ENCODE measurements at places on chromosomes 3 and 15. TPM values are rescaled to one million over a fixed set of nuclear protein-coding genes. Genes with fewer than 3 reads are reported as not detected.
A peak's percentile ranks its signal among the peaks of the same experiment; 100 is the strongest.

DNA sequence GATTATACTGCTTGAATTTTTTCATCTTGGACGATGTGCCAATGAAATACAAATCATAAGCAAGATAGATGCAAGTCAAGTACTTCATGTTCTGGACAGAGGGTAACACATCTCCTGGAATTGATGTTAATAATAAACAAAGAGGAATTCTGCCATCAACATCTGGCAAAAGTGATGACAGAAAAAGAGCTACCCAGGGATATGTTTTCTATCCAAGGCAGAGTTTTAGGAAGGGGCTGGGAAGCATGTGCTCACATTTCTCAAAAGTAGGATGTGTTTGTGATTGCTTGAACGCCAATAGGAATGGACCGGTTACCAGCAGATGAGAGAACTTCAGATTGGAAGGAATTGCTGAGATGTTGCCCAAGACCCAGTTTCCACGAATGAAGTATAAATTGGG, 242.6 kb upstream of the AGTR1 start:
- no peaks in the 10 kb centered on the region for H3K4me1 ChIP-seq
- H3K4me3 ChIP-seq, result no peak overlapping the region
- no peaks in the 10 kb centered on the region for H3K27me3 ChIP-seq
- no peaks in the 10 kb centered on the region for H3K36me3 ChIP-seq
- no peak overlapping the region for H3K27ac ChIP-seq

- no peak overlapping the region for H3K27ac ChIP-seq
- no peaks in the 10 kb centered on the region for H3K27me3 ChIP-seq
- H3K36me3 ChIP-seq, result no peaks in the 10 kb centered on the region
- H3K4me1 ChIP-seq, result peaks cover 1% of the 10 kb centered on the region
- DNase-seq, result no peak
These were observed 160.1 kb upstream of the ATP10A start for GRCh38 chr15:26023231-26023630.

- peak overlapping the region; percentile 93 for H3K4me3 ChIP-seq
- no peak overlapping the region for H3K27ac ChIP-seq
- no peaks in the 10 kb centered on the region for H3K4me1 ChIP-seq
- no peaks in the 10 kb centered on the region for H3K27me3 ChIP-seq
These were observed 1.3 kb downstream of the PIK3CA start for GRCh38 chr3:179149406-179149867.

GRCh38 chr3:36212251-36212650, 168.1 kb upstream of the STAC start:
- H3K27ac ChIP-seq, result no peak overlapping the region
- H3K36me3 ChIP-seq, result no peaks in the 10 kb centered on the region
- H3K4me1 ChIP-seq, result no peaks in the 10 kb centered on the region
- no peak overlapping the region for H3K4me3 ChIP-seq
- H3K27me3 ChIP-seq, result no peaks in the 10 kb centered on the region

The RTP3 gene
- total RNA-seq, result not detected
